ENCODE measurements at places on chromosomes 11 and 22. TPM values are rescaled to one million over a fixed set of nuclear protein-coding genes. Genes with fewer than 3 reads are reported as not detected.

The P2RY2 gene
- total RNA-seq = 4.5 TPM

The DNAJC4 gene
- total RNA-seq = 21.7 TPM

The OVOL1 gene
- 15.8 TPM for total RNA-seq

The ANAPC15 gene
- total RNA-seq = 31.7 TPM

The POLD4 gene
- 70.7 TPM for total RNA-seq

The HTR3B gene
- total RNA-seq = not detected

The HORMAD2 gene
- total RNA-seq = not detected

The SLC16A8 gene
- 0.08 TPM for total RNA-seq

The ESAM gene
- 10.4 TPM for total RNA-seq

The OR4D5 gene
- not detected for total RNA-seq

The CRYBB1 gene
- total RNA-seq = not detected

DNA sequence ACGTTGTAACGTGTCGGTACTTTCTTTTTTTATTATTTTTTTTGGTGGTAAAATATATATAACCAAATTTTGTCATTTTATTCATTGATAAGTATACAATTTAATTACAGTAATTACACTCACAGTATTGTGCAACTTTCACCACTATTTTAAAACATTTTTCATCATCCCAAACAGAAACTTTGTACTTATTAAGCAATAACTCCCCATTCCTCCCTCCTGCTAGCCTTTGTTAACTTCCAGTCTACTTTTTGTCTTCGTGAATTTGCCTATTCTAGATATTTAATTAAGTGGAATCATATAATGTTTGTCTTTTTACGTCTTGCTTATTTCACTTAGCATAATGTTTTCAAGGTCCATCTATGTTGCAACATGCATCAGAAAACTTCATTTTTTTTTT lies 58.5 kb downstream of the STIM1 start:
- DNase-seq = no peak

GRCh38 chr11:33086017-33086416 lies 46.6 kb downstream of the TCP11L1 start:
- no peak for DNase-seq

DNA sequence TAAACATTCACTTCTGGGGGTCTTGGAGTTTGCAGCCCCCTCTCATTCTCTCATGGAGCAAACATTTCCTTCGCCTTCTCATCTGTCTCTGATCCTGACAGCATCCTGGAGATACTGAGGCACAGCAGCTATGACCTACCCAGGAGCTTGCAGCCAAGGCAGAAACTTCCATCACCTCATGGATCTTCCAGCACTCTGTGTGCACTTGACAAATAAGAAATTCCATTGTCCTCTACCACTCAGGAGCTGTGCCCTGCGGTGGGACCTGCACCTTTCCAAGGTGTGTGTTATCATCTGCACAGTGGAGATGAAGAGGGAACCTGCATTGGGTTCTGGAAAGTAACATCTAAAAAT lies 49.1 kb downstream of the GGTLC2 start:
- DNase-seq = no peak

DNA sequence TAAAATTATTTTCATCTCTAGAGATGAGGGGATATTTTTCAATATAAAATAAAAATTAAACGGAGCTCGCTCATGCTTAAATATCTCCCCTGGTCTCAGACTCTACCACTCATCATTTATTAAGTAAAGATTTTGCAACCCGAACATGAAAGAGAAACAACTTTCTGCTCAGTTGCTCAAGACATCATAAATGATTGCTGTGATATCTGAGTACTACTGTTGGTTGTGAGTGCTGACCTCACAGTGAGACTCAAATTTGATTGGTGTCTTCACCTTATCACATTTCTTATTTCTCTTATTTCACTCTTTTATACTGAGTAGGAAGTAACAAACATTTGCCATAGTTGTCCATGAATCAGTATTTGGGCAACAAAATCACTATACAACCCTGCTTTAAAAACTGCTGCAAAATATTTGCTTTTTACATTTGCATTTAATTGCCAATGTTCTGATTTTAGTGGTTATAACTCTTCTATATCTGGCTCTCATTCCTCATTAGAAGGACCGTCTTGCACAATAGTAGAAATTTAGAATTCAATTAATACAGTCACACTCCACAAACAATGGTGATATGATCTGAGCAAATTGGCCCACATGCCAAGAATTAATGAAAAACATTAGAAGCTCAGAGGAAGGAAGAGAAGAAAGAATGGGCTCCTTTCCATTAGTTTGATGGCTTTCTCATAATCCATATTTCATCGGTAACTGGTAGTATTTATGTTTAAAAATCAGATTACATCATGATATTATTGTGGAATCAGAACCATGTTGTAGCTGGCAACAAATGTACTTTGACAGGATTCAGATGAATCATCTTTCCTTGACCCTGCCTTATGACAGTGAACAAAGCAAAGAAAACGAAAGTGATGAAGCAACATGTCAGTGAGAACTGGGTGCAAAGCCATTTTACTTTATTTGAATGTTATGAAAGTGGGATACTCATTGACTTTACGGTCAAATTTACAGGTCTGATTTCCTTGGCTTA lies 973.6 kb upstream of the TENM4 start:
- DNase-seq = no peak

DNA sequence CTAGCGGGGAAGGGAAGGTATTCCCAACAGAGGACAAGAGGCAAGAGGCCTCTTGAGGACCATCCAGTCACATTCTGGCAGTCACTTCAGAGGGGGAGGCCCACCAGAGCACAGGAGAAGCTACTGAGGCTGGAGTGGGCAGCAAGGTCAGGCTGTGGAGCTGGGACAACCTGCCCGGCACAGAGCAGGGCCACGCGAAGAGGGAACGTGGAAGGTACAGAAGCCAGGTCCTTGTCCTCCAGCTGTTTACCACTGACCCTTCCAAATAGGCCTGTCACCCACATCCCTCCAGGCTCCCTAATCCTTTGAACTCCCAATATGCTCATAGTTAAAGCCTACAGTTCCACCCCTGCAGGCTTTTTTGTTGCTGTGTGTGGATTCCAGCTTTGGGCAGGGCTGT lies 76.9 kb downstream of the IGLL1 start:
- DNase-seq = no peak

- DNase-seq = no peak
Measured at GRCh38 chr22:37193629-37194191, 5.7 kb upstream of the C1QTNF6 start.

DNA sequence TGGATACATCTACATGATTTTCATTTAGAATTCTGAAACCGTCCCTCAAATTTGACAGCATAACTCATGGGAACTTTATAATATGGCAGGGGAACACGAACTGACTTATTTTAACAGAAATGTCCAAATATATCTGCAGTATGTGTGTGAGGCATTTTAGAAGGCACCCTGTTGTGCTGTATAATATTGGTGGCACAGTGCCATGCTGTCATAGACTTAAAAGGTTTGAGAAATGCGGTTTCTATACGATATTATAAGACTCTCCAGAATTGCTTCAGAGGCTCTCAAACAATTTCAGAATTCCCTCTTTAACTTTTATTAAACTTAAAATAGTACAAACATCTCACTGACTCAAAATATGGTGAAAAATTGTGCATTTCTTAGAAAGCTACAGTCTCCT lies 181.6 kb downstream of the MSANTD4 start:
- DNase-seq = no peak

- DNase-seq = no peak
Measured at GRCh38 chr11:34540870-34541269, 27.3 kb upstream of the ELF5 start.

DNA sequence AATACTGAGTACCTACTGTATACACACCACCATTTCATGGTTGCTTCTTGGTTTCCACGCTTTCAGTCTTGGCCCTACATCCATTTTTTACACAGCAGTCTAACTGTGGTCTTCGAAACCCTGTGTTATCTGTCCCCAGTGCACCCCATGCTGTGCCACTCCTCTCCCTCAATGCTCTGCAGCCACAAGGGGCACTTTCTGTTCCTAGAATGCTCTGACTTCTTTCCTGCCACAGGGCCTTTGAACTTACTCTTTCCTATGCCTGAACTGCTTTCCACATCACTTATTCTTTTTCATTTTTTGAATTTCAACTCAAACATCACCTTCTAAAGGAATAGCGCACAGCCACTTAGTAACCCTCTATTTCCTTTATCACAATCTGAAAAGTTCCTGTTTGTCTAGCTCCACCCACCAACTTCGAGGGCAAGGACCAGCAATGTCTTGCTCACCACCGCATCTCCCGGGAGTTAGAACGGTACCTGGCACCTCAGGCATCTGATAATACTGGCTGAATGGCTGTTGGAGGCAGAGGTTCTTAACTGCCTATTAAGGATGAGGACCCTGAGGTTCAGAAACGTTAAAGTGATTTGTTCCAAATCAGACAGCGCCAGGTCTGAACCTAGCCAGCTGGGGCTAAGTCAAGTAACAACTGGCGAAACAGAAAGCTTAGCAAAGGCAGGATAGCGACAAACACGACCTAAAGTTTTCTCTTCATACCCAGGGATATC lies 568 bp downstream of the ALG8 start:
- DNase-seq = no peak

DNA sequence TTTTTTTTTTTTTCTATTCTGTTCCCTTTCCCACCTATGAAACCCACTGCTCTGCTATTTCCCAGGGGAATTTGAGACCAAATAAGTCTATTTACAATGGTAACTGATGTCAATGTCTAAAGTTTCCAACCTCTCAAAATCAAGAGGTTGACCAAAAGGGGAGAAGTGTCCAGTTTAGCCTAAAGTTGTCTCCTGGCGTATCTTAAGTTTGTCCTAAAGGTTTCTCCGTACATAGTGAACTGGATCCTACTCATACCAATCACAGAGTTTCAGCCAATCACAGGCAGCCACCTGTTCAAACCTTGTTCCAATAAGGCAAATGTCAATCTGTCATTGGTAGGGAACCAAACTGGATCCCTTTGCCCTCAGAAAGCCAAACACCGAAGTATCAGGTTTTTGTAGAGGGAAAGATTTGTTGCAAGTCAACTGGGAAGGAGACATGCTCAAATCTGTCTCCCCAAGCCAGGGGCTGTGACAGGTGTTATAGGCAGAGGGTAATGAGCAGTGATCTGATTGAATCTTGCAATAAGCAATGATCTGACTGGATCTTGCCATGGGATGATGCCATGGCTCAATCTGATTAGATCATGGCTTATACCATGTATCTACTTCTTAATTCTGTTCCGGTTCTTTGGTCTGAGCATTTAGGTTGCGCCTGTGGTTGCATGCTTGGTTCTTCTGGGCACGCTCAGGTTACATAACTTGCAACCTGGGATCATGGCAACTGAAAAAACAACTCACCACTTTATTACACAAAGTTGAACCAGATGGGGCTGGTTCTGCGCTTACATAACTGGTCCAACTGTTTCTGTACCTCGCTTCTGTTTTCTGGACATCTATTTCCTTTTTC lies 1.1 kb upstream of the VPS37C start:
- DNase-seq = no peak

DNA sequence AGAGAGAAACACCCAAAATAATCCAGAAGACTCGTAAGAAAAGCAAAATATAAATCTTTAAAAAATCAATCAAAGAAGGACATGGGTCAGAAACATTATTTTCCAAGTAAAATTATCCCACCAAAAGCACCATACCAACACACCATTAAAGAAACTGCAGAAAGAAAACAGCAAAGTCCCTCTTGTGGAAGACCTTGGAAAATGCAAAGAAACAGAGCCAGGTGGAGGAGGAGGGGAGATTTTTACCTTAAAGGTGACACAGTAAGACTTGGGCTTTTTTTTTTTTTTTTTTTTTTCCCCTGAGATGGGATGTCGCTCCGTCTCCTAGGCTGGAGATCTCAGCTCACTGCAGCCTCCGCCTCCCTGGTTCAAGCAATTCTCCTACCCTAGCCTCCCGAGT lies 123.8 kb downstream of the LARGE1 start:
- no peak for DNase-seq

GRCh38 chr22:24502541-24502940 lies 7.4 kb downstream of the UPB1 start:
- DNase-seq = no peak

GRCh38 chr11:32113920-32114203 lies 23.0 kb downstream of the RCN1 start:
- no peak for DNase-seq

GRCh38 chr11:17865765-17866428 lies 131.3 kb downstream of the KCNC1 start:
- no peak for DNase-seq

GRCh38 chr11:112656772-112657428 lies 304.3 kb upstream of the NCAM1 start:
- no peak for DNase-seq

- DNase-seq = no peak
Measured at GRCh38 chr22:21849489-21849888, 18.0 kb downstream of the MAPK1 start.

DNA sequence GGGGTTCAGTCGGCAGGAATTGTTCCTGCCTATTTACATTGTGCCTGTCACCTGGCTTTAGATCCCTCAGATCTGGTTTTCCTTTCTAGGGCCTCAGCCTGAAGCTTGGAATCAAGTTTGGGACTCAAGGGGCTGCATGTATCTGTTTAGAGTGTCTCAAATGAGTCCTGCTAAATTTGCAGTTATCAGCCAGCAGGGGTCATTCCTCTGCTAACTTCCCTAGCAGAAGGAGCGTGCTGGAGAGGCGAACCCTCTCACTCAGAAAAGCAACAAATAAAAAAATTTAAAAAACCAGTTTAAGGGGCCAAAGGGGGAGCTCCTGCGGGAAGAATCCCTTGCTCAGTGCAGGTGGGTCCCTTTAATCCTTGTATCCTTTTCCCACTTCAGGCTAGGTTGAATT lies 1220.2 kb downstream of the JRKL start:
- DNase-seq = no peak

GRCh38 chr22:32080904-32081303 lies 37.8 kb downstream of the SLC5A1 start:
- DNase-seq = no peak

- DNase-seq = no peak
Measured at GRCh38 chr11:93663021-93663420, 1.5 kb downstream of the CEP295 start.

- no peak for DNase-seq
Measured at GRCh38 chr11:26599425-26599824, 27.4 kb upstream of the MUC15 start.

DNA sequence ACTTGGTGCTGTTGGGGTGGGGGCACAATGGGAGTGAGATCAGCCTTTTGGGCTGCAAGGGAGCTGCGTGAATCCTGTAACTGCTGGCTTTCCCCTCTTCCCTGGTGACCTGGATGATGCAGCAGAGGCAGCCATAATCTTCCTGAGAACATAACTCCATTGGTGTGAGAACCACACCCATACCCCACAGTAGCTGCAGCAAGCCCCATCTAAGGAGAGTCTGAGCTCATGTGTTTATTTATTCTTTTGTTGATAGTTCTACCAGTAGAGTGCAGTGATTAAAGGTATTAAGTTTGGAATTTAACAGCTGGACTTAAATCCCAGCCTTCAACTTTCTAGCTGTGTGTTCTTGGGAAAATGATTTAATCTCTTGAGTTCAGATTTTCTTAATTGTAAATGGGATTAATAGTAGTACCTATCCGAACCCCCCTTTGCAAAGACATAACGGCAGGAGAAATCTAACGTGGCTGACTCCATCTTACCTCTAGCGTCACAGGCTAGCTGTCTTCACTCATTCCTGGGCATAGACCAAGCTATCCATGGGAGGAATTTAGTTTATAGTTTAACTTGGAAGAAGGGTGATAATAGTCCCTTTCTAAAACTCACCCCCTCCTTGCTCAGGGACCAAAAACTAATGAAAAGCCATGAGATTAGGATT lies 385.0 kb upstream of the DDI1 start:
- no peak for DNase-seq
